ENCODE measurements at places on chromosomes 2 and 18. TPM values are rescaled to one million over a fixed set of nuclear protein-coding genes. Genes with fewer than 3 reads are reported as not detected.

DNA sequence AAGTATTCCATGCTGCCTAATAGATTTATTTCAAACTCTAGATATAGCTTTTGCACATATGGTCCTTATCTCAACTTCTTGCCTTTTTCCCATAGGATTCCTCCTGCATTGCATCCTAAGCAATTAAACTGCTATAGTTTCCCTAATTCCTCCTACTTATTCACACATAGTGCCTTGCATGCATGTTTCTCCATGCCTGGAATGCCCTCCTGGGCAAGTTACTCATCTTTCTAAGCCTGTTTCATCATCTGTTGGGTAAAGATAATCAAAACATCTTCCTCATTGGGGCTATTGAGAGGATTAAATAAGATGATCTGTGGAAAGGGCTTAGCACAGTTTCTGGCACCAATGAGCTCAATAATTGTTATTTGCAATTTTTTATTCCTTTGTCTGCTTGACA, 726.5 kb downstream of the SLC4A3 start:
- DNase-seq, result no peak

DNA sequence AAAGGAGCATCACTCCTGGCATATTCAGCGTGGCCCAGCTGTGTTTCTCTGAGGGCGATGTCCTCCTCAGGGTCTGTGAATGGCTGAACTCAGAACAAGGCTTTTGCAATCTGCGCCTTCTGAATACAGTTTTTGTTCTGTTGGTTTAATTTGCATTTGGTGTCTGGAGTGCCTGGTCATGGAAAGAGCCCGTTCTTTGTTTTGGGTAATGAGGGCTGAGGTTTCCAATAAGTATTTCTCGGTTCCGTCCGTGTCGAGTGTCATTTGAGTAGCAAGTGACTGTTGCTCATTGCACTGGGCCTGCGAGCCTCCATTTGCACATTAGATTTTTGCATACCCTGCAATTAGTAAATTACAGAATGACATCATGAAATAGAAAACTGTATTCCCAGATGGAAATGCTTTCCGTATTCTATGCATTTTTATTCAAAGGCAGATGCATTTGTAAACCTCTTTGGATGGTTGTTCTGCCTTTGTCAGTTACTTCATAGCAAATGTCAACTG, 57.3 kb downstream of the NEDD4L start:
- DNase-seq, result no peak

- DNase-seq, result no peak
Measured at GRCh38 chr2:119682578-119682977, 3.6 kb downstream of the TMEM177 start.

DNA sequence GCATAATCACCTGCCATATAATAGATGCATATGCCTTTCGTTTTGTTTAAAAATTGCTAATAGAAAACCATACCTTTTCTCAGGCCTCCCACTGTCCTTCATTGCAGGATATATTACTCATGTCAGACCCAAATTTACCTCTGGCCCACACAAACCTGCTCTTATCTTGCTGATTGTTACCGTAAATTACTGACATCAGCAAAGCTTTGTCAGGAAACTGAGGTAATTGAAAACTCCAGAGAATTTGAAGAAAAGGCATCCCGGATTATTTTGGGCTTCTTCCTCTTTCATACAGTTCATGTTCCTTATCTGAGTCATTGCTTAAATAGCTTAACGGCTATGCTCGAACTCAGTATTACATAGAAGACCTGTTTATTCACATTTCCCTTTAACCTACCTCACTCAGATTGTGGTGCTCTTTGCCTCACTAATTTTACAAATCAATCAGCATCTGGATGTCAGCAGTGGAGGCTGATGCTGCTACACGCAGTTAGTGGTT, 145.7 kb downstream of the ZEB2 start:
- DNase-seq, result no peak

GRCh38 chr2:138492160-138492559, 9.4 kb upstream of the SPOPL start:
- DNase-seq, result no peak

DNA sequence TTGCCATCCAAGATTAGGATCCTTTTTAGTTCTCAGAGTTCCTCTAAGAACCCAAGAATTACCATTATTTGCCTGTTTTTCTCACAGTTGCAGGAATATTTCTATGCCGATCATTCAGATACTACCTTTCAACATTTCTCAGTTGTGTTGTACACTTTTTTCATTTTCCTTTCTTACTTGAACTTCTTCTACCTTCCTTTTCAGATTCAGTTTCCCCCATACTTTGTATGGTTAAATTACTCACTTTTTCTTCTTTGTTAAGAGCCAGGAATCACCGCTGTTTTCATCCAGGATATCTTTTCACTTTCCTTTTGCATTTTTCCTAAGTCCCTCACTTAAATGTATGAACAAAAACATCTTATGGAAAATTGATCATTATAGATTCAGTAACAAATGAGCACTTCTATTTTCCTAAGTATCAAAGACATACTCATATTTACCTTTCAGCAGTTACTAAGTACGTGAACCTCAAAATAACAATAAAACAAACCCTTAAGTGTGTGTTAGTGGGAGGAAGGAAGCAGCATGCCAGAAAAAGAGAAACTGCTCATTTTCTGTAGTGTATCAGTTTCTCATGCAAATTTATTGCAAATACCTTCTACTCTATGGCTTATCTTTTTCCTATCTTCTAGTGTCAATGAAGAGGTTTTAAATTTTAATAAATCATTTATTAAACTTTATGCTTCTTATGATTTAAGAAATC, 64.3 kb upstream of the STAT1 start:
- no peak for DNase-seq

- no peak for DNase-seq
Measured at GRCh38 chr2:26189123-26189522, 16.2 kb downstream of the GAREM2 start.

- no peak for DNase-seq
Measured at GRCh38 chr2:138028538-138028937, 64.3 kb downstream of the HNMT start.

DNA sequence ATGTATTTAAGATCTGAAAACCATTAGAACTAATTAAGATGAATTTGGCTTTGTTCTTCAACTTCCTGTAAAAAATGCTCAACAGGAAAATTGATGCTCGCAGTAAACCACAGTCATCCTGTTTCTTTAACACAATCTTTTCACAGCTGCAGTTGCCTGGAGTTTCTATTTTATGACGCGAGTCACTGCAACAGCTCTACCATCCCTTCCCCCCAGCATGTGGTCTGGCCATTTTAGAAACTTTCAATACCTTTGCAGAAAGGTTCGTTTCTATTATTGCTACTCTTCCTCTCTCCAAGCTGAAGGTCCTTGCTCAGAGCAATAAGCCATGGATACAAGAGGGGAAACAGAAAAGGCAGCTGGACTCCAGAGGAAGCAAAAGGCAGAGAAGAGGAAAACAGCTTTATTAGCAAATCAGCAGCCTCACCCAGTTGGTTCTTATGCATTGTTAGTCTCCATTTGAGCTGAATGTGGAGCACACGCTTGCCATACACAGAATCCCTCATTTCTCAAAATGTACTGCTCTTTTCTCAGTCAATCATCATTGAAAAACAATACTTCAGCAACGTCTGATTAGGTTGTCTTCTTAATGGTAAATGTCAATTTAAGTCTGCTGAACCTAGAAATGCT, 3.9 kb downstream of the WIPF1 start:
- DNase-seq, result peak; percentile 88

DNA sequence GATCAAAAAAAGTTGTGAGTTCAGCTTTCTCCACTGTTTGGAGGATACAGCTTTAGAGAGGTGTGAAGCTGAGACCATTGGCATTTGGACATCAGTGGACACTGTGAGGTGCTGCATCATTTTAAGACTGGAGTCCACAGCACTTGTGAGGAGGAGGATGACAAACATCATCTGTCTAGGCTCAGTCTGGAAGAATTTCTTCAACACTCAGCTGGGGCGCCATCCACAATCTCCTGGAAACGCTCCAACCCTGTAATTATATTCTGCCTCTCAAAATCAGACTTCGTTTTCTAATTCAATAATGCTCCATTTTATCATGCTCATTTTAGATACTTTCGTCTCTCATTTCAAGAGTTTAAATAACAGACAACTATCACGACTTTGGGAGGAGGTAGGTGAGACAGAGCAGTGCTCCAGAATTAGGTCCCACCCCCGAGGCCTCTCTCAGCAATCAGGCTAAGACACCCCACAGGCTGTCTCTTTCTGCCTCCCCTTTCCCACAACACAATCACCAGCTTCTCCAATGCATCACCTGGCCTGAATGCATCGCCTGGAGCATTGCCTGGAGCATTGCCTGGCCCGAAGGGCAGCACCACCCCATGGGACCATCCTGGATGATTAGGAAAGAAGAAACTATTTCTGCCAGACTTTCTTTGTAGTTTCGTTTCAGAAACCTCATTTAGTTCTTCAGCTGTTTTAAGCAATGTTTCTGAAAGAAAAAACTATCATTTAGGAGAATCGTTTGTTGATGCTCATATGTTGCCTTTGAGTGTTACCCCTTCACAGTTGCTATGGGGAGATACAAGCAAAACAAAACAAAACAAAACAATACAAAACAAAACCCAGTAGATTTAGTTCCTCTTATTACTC, 37.0 kb upstream of the DPP10 start:
- no peak for DNase-seq

DNA sequence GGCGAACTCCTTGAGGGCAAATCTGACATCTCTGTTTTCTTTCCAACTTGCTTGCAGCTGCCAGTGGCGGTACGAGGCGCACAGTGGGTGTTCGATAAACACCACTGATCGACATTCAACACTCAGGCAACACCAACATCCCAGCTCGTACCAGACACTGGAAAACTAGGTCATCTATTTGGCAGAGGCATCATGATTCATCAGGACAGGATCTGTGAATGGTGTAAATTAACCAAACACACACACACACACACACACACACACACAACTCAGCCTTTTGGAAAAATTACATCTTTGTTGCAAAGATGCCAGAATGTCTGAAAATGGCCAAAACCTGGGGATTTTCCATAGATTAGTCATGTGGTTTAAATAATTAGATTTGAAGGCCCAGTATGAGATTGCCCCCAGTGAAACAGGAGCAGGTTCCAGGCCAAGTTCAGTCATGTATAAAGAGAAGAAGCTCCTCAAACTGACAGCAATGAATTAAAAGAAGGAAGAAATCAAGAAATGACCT, 150.5 kb upstream of the NCKAP5 start:
- DNase-seq, result no peak

DNA sequence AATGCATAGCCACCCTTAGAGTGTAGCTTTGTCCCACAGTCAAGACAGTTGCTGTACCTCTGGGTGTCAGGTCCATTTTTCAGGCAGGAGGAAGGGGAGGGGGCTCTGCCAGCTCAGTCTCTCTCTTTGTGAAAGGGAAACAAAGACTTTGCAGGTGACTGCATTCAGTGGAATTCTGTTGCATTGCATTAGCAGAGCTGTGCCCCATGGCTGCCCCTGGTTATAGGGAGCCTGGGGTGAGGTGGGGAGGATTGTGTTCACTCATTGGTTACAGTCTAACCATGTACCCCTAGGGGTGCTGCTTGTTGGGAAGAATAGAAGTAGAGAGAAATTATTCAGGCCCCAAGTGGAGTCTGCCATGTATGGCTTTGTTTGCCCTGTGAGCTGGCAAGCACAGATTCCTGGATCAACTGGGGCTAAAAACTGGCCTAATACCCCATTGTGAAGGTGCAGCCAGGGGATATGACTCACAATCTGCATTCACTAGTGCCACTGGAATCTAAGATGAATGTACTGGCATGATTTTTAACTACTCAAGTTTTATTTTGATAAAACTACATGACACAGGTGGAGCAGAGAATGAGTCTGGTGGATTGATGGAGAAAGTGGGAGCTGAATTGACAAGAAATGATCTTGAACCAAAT, 118.4 kb downstream of the SH3BP4 start:
- no peak for DNase-seq

The TACR1 gene
- not detected for total RNA-seq

The STAT4 gene
- total RNA-seq, result 84.4 TPM

The SKA1 gene
- 44.1 TPM for total RNA-seq

The MERTK gene
- 0.21 TPM for total RNA-seq

The ERBB4 gene
- not detected for total RNA-seq

The TFCP2L1 gene
- total RNA-seq, result 0.02 TPM

Data from activated CD4-positive, alpha-beta T cell treated with anti-CD3 and anti-CD28 coated beads, Interleukin-2, amount 10 ng/mL, durations not matched to agents 7 days and 5 days (primary cell).